OCI-M1 (cell line): ENCODE measurements at places on chromosomes 13 and 19.

GRCh38 chr19:13057744-13058143 is 44.9 kb downstream of the LYL1 start:
- no peak for DNase-seq

- DNase-seq = peak; percentile 49
Measured at GRCh38 chr19:36527341-36527740, 730 bp downstream of the ZNF260 start.

- DNase-seq = no peak
Measured at GRCh38 chr19:33883859-33884519, 87.3 kb downstream of the KCTD15 start.

DNA sequence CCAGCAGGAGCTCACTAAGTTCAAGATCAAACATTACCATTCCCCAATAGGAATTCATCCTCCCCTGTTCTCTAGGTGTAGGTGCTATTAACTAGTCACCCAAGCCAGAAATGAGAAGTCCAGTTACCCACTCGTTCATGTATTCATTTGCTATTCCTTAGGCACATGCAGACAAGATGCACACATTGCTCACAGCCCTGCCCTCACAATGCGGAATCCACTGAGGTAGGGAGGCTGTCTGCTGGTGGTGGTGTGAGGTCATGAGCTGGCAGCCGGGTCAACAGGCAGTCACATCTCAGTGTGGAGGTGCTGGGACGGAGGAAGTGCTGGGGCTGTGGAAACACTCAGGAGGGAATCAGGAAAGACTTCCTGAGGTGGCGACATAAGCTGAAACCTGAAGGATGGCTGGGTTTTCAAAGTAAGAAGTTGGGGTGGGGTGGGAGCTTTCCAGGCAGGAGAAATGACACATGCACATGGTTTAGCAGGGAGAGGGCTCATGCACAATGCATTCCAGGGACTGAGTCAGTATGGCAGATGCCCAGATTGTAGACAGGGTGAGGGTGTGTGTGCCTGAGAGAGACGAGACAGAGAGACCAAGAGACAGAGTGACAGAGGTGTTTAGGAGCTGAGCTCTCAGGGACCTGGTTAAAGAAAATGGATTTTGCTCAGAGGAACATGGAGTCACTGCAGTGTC is 117.6 kb downstream of the USP12 start:
- no peak for DNase-seq

DNA sequence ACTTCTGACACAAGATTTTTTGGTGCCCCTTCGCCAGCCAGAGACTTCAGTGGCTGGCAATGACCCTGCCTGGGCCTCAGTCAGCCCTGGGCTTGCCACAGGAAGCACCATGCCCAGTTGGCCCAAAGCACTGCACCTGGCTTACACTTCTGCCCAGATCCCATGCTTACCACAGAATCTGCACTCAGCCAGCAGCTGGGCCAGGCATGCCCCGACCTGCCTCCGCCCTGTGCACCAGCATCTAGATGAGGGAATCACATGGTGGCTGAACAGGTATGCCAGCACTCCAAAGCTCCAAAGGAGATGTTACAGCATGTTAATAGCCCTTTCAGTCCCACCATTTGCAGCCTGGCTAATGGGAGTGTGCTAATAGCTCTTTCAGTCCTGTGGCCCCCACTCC is 690.9 kb downstream of the SLITRK6 start:
- no peak for DNase-seq

- DNase-seq = no peak
Measured at GRCh38 chr13:102901615-102902305, 55.9 kb downstream of the ERCC5 start.

GRCh38 chr13:44894001-44894770 is 95.1 kb downstream of the NUFIP1 start:
- DNase-seq = no peak

DNA sequence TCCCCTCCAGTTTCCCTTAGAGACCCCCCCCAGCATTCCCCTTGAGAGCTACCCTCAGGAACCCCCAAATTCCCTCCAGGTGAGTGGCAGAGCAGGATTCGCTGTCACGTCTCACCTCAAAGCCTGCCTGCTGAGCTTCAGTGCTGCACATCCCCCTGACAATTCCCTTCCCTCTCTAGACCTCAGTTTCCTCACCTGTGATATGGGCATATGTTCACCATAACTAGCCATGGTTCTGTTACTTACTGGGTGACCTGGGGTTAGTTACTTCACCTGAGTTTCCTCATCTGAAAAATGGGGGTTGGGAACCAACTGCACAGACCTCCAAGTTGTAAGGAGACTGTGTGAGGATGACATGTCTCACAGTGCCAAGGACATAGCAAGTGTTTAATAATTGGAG is 75.5 kb downstream of the RYR1 start:
- no peak for DNase-seq

GRCh38 chr13:23845105-23845725 is 44.0 kb downstream of the MIPEP start:
- no peak for DNase-seq

DNA sequence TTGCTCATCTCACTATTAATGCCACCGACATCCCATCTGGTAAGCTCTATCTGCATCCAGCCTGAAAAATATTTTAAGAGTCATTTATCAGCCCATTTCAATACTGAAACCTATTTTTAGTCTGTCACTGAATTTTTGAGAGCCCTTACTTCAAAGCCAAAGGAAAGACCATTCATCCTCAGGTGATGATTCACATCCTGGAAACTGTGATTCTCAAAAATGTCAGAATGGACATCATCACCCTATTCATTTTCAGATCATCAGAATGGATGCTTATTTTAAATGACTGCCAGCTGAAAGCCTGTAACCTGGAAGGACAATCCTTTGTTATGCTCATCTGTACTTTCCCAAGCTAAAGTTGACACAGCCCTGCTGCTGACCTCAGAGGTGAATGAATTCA is 27.0 kb downstream of the TNFSF11 start:
- DNase-seq = no peak

DNA sequence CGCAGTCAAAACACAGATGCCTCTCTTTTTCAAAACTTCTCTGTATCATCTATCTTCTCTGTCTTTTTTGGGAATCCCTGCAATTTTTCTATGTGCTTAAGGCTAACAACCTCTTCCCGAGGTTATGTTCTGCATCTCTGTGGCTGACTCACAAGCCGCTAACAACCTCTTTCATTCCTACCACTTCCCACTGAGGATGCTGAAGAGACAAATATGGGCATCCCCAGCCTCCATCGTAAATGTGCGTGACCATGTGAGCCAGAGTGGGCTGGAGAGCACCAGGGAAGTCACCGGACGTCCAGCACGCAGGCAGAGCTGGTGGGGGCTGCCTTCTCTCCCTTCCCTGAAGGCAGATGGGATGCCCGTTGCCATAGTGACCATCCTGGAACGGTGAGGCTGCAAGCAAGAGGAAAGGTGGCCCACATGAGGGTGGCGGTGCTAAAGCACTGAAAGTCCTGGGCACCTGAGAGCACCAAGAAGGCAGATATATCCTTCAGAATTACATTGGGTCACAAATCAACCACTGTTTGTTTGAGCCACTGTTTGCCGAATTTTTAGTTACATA is 122.8 kb downstream of the SHISA2 start:
- DNase-seq = no peak

DNA sequence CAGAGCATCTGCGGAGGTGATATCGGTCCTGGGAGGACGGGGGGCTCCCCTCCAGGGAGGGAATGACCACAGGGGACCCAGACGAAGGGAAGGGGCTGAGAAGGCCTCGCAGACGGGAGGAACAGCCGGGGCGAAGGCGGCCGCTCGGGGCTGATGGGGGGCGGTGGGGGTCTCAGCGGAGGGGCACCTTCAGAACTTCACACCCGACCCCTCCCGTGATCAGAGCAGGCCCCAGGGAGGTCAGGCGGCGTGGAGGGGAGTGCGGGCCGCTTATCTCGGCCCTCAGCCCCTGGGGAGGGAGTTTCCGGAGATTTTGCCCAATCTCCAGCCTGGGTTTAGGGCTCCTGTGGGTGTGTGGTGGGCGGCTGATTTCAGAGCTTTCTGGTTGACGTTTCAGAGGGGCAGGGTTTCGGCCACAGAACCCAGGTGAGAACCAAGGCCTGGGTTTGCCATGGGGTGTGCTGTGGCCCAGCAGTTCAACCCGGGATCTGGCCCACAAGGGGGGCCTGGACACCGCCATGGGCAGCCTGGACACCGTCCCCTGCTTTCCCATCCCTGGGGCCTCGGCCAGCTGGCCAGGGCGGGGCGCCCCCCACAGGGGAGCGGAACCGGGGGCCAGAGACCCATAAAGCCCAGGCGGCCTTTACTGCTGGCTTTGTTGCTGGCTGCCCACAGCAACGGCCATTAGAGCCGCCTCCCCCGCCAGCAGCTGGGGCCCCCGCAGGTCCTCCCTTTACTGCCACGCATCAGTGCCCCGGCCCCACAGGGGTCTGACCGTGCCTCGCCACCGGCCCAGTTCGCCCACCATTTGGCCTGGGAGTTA is 29.0 kb downstream of the ARID3A start:
- peak; percentile 39 for DNase-seq

- peak; percentile 78 for DNase-seq
Measured at GRCh38 chr13:32019612-32020233, 11.9 kb upstream of the FRY start.
